Cortex of kidney (tissue), 1 donor: ENCODE measurements at places on chromosomes 7 and 10.

GRCh38 chr10:129259128-129259815, 207.8 kb upstream of the MGMT start:
- DNase-seq: no peak

GRCh38 chr7:561631-562373, 42.2 kb upstream of the PDGFA start:
- DNase-seq: no peak

- DNase-seq: no peak
These were observed 401.0 kb upstream of the NRP1 start for GRCh38 chr10:33735464-33735923.

DNA sequence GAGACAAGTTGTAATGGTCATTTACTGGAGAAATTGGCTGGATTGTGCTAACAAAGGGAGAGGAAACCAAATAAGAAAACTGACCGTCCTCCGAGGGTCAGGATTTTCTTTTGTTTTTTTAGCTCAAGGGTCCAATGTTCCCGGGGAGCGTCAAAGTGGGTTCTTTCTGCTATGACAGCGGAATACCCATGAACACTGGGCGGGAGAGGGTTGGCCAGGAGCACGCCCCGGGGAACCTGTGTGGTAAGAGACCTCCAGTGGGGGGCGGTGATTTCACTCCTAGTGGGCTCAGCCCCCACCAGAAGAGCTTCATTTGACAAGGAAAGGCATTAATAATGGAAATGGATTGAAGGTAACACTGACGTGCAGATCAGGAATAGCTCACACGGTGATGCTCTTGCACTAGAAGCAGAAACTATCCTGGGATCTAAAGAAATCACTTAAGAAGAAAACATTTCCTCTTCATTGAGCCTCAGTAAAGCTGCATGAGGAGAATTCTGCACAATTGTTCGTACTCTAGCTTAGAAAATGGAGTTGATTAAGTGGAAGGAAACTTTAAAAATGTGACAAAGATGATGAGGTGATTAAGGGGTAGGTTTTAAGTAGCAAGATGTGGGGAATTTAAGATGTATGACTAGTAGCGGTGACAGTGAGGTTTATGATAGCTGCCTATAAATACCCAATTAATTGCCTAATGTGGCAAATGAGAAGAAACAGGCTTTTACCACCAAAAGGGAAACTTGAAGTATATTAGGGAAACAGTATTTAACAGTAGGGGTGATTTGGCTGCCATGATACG, 627.2 kb downstream of the SUGCT start:
- no peak for DNase-seq

- no peak for DNase-seq
These were observed 564.3 kb downstream of the GATA3 start for GRCh38 chr10:8618834-8619233.

GRCh38 chr10:14306190-14306589, 24.5 kb downstream of the FRMD4A start:
- DNase-seq: no peak

DNA sequence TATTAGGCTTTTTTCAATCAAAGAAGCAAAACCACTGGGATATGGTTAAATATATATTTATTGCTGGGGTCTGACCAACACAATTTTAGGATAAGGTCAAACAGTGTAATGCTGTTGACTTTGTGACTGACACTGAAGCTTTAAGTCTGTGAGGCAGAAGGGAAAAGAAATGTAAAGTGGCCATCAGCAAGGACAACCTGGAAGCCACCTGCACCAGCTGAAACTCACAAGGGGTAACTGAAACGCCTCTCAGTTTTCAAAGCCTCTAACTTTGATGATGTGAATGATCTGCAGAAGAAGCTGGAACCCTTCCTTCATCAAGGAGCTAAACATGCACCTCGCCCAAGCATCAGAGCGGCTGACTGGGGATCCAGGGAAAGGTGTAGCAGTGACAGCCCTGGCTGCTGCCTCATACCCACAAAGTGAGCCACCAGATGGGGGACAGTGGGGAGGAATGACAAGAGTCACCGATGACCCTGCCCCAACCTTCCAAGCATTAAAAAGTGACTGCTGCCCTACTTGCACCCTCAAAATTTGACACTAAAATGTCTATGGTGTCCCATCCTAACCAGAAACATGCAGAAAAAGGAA, 284.9 kb upstream of the CNTNAP2 start:
- no peak for DNase-seq

DNA sequence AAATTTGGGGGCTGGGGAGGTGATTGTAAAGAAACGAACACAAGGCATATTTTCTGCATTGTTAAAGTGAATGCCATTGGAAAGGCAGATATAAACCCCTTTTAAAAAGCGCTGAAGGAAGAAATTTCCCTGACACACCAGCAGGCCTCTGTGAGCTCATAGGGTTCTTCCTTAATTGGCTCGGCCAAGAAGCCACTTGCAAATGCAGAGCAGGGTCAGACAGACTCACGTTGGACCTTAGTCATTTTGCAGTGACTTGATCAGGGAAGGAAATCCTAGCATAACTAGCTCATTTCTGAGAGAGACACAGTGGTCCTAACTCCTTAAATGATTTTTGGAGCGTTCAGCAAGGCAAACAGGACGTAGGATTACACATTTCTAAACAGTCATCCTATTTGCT, 1461.4 kb downstream of the GATA3 start:
- no peak for DNase-seq

DNA sequence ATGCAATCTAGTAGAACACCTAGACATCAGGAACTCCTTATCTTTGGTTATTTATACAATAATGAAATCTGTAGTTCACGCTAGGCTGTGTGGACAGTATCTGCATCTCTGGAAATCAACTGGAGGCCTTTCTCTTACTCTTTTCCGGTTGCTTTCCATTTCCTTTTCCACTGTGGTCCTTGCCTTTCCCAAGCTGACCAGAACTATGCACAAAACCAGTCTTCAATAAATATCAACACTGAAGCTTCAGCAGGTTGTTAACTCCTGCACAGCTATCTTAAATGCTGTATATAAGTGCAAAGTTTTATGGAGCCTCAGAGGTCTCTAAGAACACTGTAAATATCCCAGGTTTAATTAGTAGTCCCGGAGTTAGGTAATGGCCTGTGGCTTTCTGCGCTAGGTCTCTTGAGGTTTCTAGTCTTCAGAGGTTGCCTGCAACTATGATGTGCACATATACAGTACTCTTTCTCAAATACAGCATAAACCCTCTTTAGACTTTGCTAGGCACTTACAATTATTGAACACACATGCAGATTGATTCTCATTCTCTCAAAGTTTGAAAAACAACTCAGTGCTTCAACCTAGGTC, 2.4 kb downstream of the KLLN start:
- DNase-seq: no peak

DNA sequence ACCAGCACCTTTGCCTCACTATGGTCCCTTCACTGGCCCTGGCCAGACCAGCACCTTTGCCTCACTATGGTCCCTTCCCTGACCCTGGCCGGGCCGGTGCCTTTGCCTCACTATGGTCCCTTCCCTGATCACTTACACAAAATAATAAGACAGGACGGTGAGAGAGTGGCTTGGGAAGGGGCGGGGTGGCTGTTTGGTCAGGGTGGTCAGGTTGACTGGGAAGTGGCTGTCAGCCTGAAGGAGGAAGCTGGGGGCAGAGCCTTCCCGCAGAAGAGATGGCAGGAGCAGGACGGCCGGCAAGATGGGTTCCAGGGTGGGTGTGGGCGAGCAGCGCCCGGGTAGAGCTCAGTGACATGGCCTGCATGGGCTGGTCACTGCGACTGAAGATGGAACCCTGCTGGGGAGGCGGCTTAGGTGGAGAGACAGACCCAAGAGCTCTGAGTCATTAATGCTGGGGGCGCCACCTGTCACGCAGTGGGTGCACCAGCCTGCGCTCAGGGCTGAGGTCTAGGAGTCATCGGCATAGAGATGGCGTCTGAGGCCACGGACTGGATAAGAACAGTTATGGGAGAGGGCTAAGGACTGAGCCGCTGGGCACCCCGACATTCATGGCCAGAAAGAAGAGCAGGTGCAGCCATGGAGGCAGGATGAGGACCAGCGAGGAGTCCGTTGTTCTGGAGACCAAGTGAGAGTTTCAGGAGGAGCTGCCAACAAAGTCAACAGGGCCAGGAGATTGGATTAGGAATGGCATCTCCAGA, 91.8 kb downstream of the CHST15 start:
- DNase-seq: no peak
